ENCODE measurements at places on chromosomes 6 and 20.

- no peak for DNase-seq
These were observed 120.8 kb downstream of the AGPAT4 start for GRCh38 chr6:161152907-161153662.

- no peak for DNase-seq
These were observed 18.9 kb upstream of the RPL7L1 start for GRCh38 chr6:42860481-42860880.

DNA sequence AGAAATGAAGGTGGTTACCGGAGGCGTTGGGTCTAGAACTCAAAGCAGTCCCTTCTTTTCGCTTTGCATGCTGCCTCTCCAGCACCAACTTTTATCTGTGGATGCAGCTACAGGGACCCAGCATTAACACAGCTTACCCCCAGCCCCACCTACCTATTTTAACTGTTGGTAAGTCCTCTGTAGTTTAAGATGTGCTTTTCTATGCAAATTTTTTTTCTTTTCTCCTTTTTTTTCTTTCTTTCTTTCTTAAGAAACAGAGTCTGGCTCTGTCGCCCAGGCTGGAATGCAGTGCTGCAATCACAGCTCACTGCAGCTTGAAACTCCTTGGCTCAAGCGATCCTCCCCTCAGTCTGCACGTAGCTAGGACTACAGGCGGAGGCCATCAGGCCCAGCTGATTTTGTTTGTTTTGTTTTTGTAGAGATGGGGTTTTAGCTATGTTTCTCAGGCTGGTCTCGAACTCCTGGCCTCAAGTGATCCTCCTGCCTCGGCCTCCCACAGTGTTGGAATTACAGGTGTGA, 6.5 kb upstream of the USP45 start:
- DNase-seq = no peak

DNA sequence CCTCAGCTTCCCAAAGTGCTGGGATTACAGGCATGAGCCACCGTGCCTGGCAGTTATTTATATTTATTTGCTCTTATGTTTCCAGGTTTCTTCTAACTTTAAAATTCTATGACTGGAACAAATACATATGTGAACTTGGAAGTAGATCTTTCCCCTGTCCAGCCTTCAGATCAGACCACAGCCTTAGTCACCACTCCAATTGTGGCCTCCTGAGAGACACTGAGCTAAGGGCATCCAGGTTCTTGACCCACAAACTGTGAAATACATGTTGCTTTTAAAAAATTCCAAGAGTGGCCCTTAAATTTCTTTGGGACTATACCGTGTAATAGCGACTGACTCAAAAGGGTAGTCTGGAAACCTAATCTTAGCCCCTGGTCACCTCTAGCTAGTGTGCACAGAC, 1.5 kb upstream of the ADGRG6 start:
- DNase-seq = no peak

- no peak for DNase-seq
These were observed 30.4 kb downstream of the KIZ start for GRCh38 chr20:21156266-21156665.

DNA sequence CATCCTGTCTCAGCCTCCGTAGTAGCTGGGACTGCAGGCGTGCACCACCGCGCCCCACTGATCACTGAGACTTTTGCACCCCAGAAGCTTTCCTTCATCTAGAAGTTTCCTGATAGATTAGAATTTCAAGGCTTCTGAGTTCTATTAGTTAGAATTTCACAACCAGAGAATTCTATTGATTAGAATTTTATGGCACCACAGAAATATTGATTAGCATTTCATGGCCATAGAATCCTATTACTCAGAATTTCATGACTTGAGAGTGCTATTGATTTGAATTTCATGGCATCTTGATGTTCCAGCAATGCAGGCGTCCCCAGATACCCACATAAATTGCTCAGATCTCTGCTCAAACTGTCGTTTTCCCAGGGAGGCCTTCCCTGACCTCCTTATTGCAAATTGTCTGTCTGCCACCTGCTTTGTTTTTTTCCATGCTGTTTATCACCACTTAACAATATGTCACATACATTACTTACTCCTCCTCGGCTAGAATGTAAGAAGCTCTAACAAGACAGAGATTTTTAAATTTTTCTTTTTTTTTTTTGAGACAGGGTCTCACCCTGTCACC, 16.9 kb upstream of the CBFA2T2 start:
- no peak for DNase-seq

GRCh38 chr6:106005013-106005412, 81.1 kb upstream of the PRDM1 start:
- no peak for DNase-seq

- no peak for DNase-seq
These were observed 5.5 kb downstream of the KATNA1 start for GRCh38 chr6:149642829-149643580.
